ENCODE measurements at places on chromosomes 1 and 21.
A peak's percentile ranks its signal among the peaks of the same experiment; 100 is the strongest.

DNA sequence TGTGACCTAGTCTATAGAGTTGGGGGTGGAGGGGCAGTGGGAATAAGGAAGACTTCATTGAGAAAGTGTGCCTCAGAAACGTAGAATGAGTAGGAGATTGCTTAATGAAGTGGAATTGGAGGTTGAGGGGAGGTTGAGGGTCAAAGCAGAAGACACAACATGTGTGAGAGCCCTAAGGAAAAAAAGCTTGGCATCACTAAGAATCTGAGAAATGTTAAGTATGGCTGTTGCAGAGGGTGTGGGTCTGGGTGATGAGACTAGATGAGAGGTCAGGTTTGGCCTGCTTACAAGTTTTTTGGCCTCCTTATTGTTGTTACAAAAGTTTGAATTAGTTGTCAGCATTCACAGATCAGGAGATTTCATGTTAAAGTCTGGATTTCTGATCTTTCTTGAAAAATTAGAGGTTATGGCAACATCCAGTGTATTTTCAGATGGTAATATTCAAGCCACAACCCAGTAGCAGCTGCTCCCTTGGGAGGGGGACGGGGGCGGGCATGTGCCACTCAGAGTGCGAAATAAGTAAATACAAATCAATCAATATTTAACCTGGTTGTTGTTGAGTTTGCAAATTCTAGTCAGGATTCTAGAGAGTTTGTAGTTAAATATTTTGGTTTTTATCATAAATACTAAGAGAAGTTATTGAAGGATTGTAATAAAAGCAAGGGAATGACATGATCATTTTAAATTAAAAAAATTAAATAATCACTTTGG lies 4.3 kb downstream of the MAN1A2 start:
- DNase-seq = no peak

- no peak for DNase-seq
These were observed 7.6 kb downstream of the BARHL2 start for GRCh38 chr1:90709535-90709934.

- DNase-seq = no peak
These were observed 36.1 kb upstream of the ZBTB8A start for GRCh38 chr1:32503153-32503552.

GRCh38 chr1:31669786-31670592 lies 25.3 kb upstream of the PEF1 start:
- no peak for DNase-seq

DNA sequence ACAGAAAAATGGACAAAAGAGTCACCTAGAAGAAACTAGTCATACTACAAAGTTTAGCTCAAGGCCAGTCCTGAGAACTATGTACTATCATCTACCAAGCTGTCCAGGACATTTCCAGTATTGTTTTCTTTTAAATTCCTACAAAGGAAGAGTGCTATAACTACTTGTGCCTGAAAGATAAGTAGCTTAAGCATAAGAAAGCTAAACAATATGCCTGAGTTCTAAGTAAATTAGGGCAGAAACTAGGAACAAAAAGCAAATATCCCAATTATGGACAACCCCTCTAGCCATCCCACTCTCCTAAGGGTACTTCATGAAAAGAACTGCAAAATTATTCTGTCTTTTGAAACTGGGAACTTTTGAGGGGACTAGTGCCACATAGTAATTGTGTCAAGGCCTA lies 5.3 kb upstream of the RGS2 start:
- no peak for DNase-seq

DNA sequence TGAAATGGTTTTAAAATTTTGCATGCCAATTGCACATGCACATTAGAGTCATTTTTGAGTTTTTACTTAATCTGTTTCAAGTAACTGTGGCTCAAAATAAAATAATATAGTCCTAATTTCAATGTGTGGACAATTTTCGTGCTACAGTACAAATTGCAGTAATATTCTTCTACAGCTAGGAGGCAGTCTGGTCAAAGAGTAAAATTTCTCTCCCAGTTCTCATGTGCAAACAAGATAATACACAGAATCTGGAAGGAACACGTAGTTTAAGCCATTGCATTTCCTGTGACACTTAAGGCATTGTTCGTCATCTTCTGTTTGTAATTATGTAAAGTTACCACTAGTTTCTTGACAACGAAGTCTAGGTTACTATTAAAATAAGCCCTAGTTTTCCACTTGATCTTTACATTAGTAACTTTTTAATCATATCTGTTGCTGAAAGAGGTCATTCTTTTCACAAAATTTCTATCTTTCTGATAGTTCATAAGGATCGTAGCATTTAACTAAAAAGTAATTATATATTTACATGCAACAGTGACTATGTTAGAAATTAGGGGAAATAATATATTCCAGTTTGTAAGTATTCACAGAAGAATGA lies 28.9 kb downstream of the ODR4 start:
- DNase-seq = peak; percentile 67

- no peak for DNase-seq
These were observed 1431.7 kb upstream of the B3GALT2 start for GRCh38 chr1:194618101-194618500.

DNA sequence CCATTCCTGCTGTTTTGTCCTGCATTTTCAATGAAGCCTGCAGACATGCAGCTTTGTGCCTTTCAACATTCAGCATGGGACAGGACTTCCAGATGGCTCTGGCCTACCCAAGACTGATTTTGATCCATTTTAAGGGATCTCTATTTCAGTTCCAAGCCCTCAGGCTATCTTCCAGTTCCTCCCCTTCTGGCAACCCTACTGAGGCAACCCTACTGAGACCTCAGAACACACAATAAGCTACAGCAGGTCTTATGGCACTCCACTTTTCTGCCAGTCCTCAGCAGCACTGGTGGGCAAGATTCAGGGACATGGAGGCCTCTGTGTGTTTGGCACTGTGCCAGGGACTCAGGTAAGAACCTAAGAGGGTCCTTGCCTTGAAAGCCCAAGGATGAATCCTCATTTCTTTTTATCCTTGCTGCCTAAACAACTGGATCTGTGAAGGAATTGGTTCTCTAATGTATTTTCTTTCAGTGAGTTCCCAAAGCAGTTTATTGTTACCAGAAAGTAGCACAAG lies 50.7 kb downstream of the MAB21L3 start:
- no peak for DNase-seq

GRCh38 chr1:151009206-151009587 lies 948 bp downstream of the PRUNE1 start:
- no peak for DNase-seq

GRCh38 chr21:38477226-38477625 lies 21.1 kb downstream of the ERG start:
- no peak for DNase-seq

DNA sequence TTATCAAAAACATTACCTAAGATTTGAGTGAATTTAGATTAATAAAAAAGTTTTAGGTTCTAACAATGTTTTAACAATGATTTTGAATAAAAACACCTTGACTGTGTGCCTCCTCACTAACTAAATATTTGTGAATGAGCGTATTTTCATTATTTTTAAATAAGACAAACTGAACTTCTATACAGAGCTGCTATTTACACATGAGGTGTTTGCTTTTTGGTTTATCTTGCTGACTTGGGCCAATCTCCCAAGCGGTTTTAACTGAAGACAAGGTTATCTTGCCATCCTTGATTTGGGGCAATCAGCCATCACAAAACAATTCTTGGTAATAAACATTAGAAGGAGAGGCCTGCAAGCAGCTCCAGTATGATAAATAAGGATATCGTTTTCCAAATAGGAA lies 108.2 kb upstream of the NRIP1 start:
- DNase-seq = no peak

DNA sequence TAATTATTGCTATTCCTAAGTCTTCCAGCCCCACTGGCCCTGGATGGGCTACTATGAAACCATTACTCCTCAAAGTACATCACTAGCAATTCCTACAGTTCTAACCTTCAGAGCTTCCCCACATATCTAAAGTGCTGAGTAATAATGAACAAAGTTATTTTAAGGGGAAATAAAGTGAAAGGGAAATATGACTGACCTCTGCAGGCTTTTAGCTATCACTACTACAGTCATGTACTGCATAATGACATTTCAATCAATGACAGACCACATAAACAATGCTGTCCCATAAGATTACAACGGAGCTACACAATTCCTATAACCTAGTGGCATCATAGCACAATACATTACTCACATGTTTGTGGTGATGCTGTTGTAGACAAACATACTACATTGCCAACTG lies 32.5 kb upstream of the ASPM start:
- DNase-seq = no peak

DNA sequence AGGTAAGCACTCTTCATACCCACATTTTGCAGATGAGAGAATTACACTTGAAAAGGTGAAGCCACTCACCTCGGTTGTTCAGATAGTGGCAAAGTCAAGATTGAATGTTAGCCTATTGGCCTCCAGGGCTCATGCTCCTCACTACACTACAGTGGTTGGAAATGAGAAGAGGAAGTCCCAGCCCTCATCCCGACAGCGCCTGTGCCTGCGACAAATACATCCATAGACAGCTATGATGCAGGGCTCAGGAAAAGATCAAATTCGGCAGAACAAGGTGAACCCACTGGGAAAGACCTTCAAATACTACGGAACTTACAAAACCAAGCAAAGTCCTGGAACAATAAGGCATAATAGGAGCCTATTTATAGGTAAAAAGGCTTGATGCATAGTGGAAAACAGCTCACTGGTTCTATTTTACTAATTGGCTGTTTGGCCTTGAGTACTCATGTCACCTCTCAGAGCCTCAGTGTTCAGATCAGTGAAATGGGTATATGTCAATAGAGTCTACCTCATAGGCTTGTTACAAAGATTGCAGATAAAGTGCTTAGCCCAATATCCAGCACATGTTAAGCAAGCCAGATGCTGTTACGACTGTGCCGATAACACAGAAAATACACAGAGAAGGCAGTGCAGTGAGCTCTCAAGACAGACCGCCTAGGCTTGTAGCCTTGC lies 3.5 kb downstream of the SPOCD1 start:
- no peak for DNase-seq

GRCh38 chr21:46254208-46254975 lies 25.8 kb upstream of the LSS start:
- no peak for DNase-seq

DNA sequence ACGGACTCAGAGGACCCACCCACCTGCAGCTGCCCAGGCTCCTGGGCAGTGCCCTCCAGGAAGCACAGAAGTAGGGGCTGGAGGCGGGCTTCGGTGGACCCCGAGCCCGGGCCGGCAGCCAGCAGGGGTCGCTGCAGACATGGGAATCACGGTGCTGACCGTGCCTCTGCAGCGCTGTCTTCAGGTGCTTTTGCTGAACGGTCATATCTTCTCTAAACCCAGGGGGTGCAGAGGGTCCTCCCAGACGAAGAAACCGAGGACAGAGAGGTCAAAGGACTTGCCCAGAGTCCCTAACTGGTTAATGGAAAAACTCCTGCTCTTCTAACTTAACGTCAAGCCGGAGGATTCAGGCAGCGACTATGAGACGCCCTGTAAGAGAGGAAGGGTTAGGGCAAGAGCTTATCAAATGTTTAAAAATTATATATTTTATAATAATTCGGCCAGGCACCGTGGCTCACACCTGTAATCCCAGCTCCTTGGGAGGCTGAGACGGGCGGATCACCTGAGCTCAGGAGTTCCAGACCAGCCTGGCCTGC lies 21.5 kb upstream of the LEFTY2 start:
- peak; percentile 93 for DNase-seq

DNA sequence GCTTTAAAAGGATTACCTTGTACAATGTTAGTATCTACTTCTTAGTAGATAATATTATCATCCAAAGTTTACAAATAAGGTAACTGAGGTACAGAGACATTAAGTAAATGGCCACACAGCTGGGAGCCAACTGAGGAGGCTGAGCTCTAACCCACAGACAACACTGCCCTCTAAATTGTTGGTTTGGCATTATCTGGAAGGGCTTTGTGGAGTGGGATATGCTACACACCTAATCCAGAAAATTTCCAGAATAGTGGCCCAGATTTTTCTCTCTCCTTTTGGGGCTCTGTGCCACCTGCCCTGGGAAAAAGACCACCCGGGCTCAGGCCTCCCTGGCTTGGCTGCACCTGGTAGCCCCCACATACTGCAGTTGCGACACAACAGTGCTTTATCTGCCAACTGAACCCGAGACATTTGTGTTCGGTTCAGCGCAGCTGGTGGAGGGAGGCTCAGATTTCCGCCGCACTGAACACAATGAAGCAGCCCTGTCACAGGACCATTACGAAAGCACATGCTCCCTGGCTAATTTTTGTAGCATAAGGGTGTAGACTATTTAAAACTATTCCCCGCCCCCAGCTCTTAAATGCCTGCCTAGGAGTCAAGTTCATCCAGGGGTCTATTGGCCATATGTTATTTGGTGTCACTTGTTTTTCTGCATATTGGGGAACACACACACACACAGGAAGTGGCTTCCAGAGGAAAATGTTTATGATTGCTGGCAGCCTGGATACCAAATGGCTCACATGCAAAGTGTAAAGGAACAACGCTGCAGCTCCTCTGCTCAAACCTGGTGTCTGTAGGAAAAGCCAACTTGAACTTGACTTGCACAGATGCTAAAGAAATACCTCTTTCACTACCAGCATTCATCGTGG lies 92.3 kb upstream of the ESRRG start:
- no peak for DNase-seq

DNA sequence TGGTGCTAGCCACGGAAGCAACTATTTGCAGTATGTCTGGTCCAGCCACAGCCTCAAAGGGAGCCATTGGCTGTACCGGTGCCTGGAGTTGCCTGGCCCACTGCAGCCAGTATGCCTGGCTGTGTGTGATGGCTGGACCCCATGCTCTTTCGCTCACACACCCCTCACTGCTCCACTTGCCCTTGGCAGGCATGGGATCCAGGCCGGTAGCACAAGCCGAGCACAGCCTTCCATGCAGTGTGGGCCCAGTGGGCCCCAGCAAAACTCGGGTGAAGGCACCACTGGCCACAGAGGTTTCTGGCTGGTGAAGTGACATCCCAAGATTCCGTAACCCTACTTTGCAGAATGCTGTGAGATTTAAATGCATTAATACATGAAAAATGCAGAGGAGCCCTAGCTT lies 665.8 kb downstream of the PLPP3 start:
- no peak for DNase-seq

DNA sequence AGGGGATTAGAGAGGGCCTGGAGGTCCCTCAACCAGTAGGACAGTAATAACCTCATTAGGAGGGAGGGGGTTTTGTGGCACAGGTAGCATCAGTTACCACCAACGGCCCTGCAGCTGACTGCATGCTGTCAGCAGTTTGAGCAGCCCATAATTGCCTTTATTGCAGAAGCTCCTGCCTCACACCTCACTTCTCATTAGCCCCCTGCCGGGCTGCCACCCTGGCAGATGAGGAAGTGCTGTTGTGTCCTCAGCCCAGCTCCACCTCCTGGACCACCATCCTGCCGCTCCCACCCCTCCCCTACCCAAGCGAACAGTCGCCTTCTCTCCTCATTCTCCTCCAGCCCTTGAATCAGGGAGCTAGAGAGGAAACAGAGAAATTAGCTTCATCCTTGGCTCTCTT lies 237.4 kb downstream of the LMX1A start:
- no peak for DNase-seq

GRCh38 chr1:30877205-30877912 lies 31.2 kb downstream of the SDC3 start:
- no peak for DNase-seq

- no peak for DNase-seq
These were observed 45.6 kb downstream of the AZIN2 start for GRCh38 chr1:33126411-33127000.

GRCh38 chr1:221708076-221708571 lies 33.8 kb downstream of the DUSP10 start:
- DNase-seq = no peak

Data from HEK293T (cell line).